ENCODE measurements at places on chromosomes 2 and 18. TPM values are rescaled to one million over a fixed set of nuclear protein-coding genes. Genes with fewer than 3 reads are reported as not detected.

Gene MCEE
- total RNA-seq: 16.7 TPM

Gene RAMP1
- total RNA-seq: 10.7 TPM

Gene LRP2
- total RNA-seq: 0.36 TPM

Gene POTEI
- not detected for total RNA-seq

Gene METTL8
- total RNA-seq: 21.0 TPM

Gene COPS9
- total RNA-seq: 103 TPM

Gene BCL11A
- not detected for total RNA-seq

Gene SERPINB7
- total RNA-seq: not detected
